ENCODE measurements at places on chromosomes 1 and 21. TPM values are rescaled to one million over a fixed set of nuclear protein-coding genes. Genes with fewer than 3 reads are reported as not detected.
A peak's percentile ranks its signal among the peaks of the same experiment; 100 is the strongest.

GRCh38 chr1:43991476-43992231 lies at the start of gene CCDC24:
TSS of gene CCDC24 (plus strand) at chr1:43991599. CDS start at chr1:43991879, 280 bp downstream.
- peaks cover 2% of the 10 kb centered on the region for H3K4me1 ChIP-seq
- peak within 1 kb of the TSS; percentile 11 for H3K27ac ChIP-seq
- H3K4me3 ChIP-seq: peak within 1 kb of the TSS; percentile 62
- H3K36me3 ChIP-seq: no peaks in the 10 kb centered on the region
- H3K27me3 ChIP-seq: no peaks in the 10 kb centered on the region
- peak; percentile 77 for DNase-seq

GRCh38 chr1:117735045-117735992 lies 129.5 kb downstream of the TENT5C start:
- H3K36me3 ChIP-seq: no peaks in the 10 kb centered on the region
- no peak overlapping the region for H3K4me3 ChIP-seq
- no peaks in the 10 kb centered on the region for H3K4me1 ChIP-seq
- no peak overlapping the region for H3K27ac ChIP-seq
- DNase-seq: peak; percentile 59

DNA sequence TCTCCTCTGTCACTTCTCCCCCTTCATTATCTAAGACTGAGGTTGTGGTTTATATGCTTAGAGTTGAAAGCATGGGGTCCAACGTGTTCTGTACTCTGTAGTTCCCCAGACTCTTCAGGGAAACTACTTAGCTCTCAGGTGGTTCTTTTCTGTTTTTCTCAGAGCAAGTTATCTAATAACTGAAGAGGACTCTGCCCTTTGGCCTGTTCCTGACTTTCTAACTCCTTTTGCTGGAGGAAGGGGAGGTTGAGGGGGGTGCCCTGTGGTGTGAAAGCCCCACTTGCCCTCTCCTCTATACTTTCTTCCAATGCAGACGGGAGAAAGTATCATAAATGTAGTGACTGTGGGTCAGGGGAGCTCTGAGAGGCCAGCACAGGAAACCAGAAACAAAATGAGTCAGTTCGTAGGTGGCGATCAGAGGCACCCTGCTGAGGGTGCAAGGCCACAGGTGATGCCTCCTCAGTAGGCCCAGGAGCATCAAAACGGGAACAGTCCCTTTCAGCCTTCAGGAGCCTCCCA lies 5.0 kb downstream of the SLC25A44 start:
- peaks cover 7% of the 10 kb centered on the region for H3K36me3 ChIP-seq
- no peak for DNase-seq
- peaks cover 8% of the 10 kb centered on the region for H3K4me1 ChIP-seq
- H3K27me3 ChIP-seq: no peaks in the 10 kb centered on the region
- no peak overlapping the region for H3K4me3 ChIP-seq
- no peak overlapping the region for H3K27ac ChIP-seq

Gene EFNA1
- total RNA-seq: 111 TPM

DNA sequence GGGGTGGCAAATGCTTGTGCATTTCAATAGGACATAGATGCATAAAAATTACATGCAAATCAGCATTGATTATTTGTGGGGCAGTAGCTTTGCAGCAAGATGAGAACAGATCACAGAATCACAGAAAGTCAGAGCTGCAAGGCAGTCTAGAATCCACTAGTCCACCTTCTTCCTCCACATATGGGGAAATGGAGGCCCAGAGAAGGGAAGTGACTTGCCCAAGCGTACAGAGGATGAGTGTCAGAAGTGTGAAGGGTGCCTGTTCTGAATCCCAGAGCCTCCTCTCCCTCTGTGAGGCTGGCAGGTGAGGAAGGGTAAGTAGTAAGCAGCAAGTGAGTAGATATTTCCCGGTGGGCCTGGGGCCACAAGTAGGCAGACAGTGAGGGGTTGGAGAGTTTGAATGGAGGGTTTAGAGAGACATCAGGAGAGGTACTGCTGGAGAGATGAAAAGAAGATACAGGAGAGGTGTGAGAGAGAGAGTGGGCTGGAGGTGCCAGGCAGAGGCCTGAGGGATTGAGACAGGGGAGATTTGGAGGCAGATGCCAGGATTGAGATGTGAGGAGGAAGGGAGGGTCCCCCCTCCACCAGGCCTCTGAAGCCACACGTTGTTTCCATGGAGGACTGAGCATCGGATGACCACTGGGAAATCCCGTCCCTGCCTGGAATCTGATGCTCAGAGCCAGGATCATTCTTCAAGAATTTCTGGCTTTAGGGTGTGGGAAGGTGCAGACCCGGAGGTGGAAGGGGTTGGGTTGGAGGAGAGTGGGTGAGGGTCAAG lies 4.8 kb upstream of the MYOG start:
- no peak overlapping the region for H3K27ac ChIP-seq
- no peaks in the 10 kb centered on the region for H3K4me1 ChIP-seq

Gene MCOLN3
- total RNA-seq: 4.2 TPM

- no peaks in the 10 kb centered on the region for H3K4me1 ChIP-seq
- no peaks in the 10 kb centered on the region for H3K27me3 ChIP-seq
- no peak overlapping the region for H3K27ac ChIP-seq
- no peak for DNase-seq
- H3K4me3 ChIP-seq: no peak overlapping the region
Observed at GRCh38 chr21:34243562-34243961, 120.2 kb upstream of the KCNE2 start.

DNA sequence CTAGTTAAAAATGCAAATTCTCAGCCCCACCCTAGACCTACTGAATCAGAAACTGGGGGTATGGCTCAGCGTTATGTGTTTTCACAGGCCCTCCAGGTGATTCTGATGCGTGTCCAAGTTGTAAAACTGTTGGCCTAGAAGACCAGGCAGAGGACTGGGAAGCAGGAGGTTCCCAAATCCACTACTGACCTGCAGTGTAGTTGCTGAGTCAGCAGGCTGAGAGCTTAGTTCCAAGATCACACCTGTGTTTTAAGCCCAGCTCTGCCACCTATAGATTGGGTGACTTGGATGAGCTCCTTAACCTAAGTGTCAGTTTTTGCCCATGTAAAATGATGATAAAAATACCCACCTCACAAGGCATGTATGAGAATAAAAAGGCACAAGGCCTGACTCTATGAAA lies 4.1 kb downstream of the GRHL3 start:
- no peak overlapping the region for H3K4me3 ChIP-seq
- H3K4me1 ChIP-seq: no peaks in the 10 kb centered on the region
- DNase-seq: no peak
- no peak overlapping the region for H3K27ac ChIP-seq

Gene GPR3
- 0.51 TPM for total RNA-seq

Data from lung (tissue), 17 donors.